Cardiac septum (tissue), 1 donor: ENCODE measurements at places on chromosomes 1 and 21.

- no peak for DNase-seq
Observed at GRCh38 chr1:194865383-194865782, 1679.0 kb upstream of the B3GALT2 start.

DNA sequence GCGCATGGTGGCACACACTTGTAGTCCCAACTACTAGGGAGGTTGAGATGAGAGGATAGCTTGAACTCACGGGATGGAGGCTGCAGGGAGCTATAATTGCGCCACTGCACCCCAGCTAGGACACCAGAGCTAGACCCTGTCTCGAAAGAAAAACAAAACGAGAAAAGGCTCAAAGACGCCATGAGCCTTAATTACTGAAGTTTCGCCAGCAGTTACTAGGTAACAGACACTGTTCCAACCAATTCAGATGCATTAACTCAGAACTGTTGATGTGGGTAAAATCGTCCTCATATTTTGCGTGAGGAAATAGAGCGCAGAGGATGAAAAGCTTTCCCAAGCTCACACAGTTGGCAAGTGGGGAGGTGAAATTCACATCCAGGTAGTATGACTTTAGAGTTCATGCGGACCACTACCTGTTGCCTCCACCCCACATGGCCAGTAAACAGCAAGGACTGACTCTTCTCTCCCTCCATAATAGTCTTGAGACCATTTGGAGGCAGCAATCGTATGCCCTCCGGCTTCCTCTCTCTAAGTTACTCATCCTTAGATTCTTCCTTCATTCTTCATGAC is 40.1 kb downstream of the INAVA start:
- peak; percentile 39 for DNase-seq

DNA sequence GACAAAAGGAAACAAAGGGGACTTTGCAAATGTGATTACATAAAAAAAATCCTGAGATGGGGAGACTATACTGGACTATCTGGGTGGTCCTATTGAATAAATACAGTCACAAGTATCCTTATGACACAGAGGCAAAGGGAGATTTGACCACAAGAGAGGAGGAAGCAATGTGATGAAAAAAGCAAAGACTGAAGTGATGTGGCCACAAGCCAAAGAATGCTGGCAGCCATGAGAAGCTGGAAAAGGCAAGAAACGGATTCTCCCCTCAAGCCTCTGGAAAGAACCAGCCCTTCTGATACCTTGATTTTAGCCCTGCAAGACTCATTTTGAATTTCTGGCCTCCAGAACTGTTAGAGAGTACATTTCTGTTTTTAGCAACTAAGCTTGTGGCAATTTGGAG is 36.4 kb downstream of the OLFML2B start:
- no peak for DNase-seq

- DNase-seq, result no peak
Observed at GRCh38 chr21:45948576-45949141, 32.9 kb upstream of the COL6A1 start.

- DNase-seq, result no peak
Observed at GRCh38 chr1:150548632-150549495, at the start of gene ADAMTSL4. ADAMTSL4 (plus strand) TSS chr1:150549408; CDS start chr1:150552289, 2,881 bp downstream.

- no peak for DNase-seq
Observed at GRCh38 chr1:184388971-184389370, 2.1 kb downstream of the C1orf21 start.

GRCh38 chr21:40976198-40977109 is 129.5 kb upstream of the DSCAM start:
- DNase-seq, result no peak

GRCh38 chr1:194512345-194512744 is 1325.9 kb upstream of the B3GALT2 start:
- no peak for DNase-seq

DNA sequence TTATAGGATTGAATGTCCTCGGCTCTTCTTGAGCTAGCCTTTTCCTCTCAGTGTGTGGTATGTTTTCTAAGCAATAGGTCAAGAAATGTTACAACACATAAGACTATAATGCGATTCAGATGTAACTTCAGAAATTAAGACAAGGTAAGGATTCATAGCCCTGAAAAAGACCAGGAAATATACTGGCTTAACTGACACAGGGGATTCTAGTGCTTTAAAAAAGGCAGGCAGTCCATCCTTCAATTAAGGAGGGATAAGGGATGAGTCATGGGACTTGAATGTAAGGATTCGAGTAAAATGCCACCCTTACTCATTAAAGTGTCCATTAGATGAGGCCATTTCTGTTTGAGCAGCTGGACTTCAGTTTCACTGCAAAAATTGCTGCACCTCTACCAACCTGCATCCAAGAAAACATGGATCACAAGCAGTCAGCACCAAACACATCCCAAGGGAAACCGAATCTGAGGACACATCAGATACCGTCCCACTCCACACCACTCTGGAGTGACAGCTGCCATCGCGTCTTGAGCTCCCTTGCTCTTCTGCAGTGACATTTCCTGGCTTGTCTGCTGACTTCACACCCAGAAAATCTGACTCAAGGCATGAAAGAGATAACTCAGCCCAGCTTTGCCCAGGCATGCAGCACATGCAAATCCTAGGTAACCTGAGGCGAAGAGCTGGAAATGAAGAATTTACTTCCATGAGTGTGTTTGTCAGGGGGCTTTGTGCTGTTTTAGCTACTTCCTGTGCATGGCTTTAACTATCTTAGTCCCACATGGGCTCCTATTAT is 37.8 kb downstream of the NGF start:
- no peak for DNase-seq

- DNase-seq, result no peak
Observed at GRCh38 chr1:68197461-68197860, 34.9 kb downstream of the WLS start.

DNA sequence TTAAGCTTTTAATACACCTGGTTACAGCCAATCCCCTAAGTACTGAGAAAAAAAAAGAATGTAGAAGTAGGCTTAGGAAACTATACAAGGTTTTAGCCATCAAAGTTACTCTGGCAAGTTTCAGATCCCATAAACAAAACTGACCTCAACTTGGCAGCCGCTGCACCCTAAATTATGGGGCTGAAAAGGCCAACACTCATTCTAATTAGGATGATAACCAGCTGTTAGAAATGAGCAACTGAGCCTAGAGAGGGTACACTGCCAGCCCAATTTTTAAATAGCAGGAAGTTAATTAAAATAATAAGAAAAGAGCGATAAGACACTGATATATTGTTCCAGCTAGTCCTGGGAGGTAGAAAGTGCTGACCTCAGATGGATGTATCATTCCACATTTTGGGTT is 105.7 kb upstream of the VAV3 start:
- no peak for DNase-seq

GRCh38 chr1:45282351-45282750 is 44.3 kb upstream of the HPDL start:
- DNase-seq, result no peak

- no peak for DNase-seq
Observed at GRCh38 chr21:29349702-29350101, 51.0 kb downstream of the BACH1 start.

GRCh38 chr1:117127795-117128194 is 6.2 kb upstream of the TRIM45 start:
- no peak for DNase-seq

DNA sequence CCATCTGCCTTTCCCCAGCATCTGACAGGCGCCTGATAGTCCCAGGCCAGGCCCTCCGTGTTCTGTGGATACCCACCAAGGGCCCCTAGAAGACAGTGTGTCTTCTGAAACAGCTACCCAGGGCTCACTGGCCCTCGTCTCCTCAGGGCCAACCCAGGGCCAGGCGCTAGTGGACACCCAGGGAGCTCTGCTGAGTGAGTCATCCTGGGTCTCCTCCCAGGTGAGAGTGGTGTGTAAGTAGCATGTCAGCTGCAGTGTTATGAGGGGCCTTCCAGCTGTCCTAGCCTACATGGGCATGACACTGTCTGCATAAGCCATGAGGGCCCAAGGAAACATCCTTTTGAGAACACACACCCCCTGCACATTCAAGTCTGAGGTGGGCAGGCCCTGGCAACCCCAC is 36.7 kb downstream of the CHD5 start:
- DNase-seq, result no peak
